EL (cell line): ENCODE measurements at places on chromosomes 4 and X.

- DNase-seq, result no peak
These were observed 187.7 kb downstream of the SHROOM3 start for GRCh38 chr4:76622717-76623116.

GRCh38 chr4:81490403-81491160, 18.9 kb upstream of the RASGEF1B start:
- no peak for DNase-seq

DNA sequence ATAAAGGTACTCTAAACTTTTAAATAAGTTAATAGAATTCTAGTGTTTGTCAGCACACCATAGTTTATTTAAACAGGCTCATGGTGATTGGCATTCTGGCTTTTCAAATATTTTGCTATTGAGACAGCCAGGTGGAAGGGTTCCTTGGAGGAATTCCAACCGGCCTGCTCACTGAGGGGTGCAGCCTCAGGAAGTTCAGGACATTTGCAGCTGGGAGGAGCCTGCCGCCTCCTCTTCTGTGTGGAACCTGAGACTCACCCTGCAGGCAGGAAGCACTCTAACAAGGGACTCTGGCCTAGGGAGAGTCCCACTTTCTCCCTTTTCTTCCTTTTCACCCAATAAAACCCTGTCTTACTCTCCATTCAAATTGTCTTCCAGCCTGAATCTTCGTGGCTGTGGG, 1328.0 kb downstream of the FSTL5 start:
- DNase-seq, result no peak

DNA sequence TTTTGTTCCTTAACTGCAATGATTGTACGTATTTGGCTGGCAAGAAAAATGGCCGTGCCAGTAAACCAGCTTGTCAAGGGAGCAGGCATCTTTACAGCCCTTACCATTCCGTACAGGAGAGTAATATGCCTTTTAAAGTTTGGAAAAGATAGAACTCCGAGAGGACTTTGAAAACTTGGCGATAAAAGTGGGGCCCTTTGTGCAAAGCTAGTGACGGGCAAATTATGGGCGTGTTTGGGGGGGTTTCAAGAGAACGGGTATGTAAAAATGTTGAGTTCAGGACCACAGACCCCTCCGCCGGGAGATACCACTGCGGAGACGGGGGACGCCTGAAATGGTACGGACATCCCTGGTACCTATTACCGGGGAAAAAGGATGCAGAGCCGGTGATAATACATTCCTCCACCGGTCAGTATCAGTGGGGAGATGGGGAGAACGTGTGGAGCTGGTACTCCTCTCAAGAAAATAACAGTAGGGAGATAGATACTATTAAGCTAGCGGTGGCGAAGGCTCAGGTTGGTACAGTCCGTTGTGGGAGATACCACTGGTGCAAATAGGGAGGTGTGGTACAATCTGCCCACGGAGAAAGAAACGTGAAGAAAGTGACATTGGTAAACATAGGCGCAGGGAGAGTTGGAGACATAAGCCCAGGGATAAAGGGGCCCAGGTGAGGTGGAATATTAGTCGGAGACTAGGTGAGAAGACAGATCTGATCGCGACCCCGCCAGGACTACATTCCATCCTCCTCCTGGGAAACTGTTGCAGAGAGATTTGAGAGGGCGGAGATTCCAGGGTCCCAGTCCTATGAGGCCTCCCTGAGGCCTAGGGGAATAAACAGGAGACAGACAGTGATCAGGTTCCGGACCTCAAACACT, 14.5 kb downstream of the SPACA5 start:
- DNase-seq, result peak; percentile 71

DNA sequence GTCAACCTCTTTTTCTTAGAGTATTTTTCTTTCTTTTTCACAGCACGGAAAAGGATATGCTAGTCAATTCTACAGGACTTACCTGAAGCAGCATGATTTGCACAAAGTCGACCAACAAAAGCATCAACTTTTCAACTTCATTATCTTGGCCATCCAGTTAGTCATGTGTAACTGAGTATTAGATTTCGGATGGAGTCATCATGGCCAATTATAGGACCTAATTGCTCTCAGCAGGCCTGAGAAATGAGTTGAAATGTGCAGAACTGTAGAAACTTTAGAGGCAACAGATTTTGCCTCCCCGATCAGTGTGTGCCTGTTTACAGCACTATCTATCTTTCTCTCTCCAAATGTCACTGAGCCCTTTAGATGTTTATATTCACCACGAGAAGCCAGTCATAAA, 41.0 kb downstream of the PCDH10 start:
- no peak for DNase-seq

- peak; percentile 48 for DNase-seq
These were observed 53.4 kb downstream of the ZNF518B start for GRCh38 chr4:10403633-10404445.

DNA sequence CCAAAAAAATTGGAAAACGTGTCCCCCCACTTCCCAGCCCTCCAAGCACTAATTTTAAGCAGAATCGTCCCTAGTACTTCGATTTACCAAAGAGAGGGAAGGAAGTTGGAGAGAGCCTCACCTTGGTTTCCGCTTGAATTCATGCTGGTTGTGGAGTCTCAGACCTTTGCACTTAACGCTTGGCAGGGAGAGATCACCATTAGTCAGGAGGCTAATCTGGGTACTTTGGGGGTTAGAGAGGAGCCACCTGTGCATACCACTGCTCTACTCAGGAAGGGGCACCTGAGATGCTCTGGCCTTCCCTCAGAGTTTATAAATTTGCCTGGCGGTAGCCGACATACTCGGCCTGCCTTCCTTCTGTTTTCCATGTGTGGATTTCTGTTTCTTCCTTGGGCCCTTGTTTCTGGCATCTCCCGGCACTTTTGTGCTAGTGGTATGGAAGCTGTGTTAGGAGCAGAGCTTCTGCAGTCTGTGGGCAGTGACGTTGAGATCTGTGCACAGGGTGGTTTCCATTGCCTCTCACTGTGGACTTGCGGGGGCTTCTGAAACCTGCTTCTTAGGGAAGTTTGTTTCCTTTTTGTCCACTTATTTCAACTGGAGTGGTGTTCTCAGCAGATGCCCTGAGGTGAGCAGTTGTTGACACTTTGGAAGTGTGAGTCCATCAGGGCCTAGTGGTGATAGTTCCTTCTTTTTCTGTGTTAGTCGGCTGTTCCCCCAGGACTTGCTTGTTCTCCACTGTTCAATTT, 104.2 kb downstream of the TMEM131L start:
- DNase-seq, result no peak

DNA sequence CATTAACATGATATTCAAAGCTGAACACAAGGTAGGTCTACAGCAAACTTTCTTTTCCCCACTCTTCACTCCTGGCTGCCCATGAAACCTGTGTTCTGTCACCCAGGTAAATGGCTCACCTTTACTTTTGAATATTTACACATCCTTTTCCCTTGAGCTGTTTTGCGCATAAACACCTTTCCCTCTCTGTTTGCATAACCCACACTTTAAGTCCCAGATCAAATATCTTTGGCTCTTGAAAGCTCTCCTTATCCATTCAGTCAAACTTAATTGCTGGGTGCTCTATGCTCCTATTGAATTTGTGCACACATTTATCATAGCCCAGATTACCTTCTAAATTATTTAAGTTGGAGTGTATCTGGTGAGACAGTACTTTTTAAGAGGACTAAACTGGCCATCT, 51.7 kb upstream of the ATP8A1 start:
- no peak for DNase-seq

DNA sequence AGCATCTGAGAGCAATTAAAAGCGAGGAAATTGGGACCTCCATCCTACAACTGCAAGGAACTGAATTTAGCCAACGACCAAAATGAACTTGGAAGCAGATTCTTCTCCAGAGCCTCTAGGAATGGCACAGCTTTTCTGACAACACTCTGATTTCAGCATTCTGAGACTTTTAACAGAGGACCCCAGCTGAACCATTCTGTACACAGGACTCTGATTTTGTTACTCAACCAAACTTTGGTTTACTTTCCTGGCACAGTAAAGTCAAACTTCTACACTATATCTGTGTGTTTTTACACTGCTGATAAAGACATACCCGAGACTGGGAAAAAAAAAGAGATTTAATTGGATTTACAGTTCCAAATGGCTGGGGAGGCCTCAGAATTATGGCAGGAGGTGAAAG, 37.6 kb downstream of the UBQLN2 start:
- no peak for DNase-seq

DNA sequence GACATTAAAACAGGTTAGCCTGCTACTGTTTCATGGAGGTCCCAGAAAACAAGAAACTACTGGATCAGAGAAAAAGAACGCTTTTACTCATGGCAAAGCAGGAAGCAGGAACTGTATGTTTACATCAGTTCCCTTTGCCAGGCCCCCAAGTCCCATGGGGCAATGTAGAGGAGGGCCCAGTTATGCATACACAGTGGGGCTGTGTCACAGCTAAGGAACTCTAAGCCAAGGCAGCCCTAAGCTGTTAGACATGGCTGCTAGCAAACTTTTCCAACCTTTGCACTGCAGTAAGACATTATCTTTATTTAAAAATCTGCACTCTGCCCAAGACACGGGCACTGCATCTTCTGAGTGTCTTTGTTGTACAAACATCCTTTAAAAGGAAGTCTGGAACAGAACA, 975.8 kb downstream of the C4orf33 start:
- DNase-seq, result peak; percentile 30

- DNase-seq, result no peak
These were observed 85.4 kb downstream of the WFS1 start for GRCh38 chr4:6355052-6355451.

- no peak for DNase-seq
These were observed 12.3 kb downstream of the FHL1 start for GRCh38 chrX:136159611-136160025.

- DNase-seq, result peak; percentile 15
These were observed 250.5 kb downstream of the TECRL start for GRCh38 chr4:64158648-64159326.
